Left ventricle myocardium inferior (tissue), 1 donor: ENCODE measurements at places on chromosomes 12 and 14.

- no peak for DNase-seq
These were observed 26.2 kb downstream of the NID2 start for GRCh38 chr14:52042371-52043289.

GRCh38 chr14:96001866-96002497 lies 37.2 kb upstream of the C14orf132 start:
- no peak for DNase-seq

DNA sequence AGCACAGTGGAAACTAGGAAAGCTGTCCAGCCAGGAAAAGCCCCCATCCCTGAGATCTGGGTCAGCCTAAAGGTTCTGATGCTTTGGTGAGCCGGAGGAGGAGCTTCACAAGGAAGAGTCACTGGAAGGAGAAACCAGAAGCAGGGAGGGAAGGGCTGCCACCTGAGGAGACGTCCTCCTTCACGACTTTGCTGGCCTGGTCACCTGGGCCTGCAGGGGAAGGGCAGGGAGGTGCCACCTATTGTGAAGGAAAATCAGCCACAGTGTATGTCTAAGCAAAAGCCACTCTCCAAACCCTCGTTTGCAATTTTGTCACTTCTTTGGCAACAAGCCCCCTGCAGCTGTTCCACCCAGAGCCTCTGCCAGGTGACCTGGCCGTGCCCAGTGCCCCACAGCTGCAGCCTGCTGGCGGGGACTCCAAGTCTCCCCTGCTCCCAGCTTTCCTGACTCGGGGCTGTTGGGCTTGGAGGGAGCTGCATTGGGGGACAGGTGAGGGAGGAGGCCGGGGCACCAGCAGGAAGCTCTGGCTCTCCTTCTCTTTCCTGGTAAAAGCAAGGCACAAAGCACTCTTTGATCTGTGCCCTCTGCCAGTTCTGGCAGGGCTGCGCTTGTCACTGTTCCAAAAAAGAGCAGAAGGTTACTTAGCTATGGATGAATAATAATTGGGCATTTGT lies 120.9 kb upstream of the BCL2L14 start:
- DNase-seq, result no peak

- no peak for DNase-seq
These were observed 28.2 kb upstream of the BCL11B start for GRCh38 chr14:99300190-99300589.

DNA sequence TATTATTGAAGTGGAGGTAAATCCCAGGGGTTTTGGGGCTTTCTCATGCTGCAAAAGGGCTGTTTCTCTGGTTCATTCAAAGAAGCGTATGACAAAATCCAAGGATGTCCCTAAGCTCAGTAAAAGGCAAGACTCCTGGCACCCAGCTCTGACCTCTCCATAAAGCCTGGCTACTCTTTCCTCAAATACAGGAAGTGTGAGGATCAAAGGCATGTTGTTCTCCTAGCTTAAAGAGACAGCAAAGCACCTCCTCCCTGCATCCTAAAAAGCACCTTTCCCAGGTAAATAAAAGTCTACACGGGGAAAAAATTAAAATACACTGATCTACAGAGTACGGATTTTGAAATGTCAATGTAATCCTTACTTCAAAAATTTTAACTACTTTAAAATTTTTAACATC lies 118.6 kb downstream of the LMNTD1 start:
- no peak for DNase-seq

DNA sequence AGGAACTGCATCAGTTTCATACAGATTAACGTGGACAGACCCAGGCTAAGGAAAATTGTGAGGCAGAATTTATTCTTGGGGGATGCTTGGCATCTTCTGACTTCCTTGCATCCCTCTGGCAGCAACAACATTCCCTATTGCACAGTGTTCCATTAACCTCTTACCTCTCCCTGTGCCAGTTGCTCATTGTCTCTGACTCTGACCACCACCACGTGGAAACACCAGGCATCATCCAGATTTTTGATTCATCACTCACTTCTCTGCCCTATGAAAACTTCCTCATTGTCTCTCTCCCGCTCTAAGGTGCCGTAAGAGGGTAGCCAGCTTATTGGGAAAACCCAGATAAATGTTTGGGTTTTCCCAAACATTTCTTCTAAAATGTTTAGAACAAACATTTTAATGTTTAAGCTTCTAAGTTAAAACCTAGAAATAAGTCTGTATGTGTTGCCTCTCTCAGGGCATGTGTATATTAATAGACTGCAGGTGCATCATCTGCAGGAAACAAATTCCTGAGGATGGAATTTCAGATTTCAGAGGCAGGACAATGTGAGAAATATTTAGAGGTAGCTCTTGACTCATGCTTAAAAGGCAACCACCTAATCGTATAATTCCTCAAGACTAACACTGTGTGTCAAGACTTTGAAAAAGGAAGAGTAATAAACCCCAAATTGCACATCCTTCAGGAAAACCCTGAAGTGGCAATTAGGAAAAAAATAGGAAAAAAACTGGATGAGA lies 64.5 kb upstream of the SLC35F4 start:
- no peak for DNase-seq

DNA sequence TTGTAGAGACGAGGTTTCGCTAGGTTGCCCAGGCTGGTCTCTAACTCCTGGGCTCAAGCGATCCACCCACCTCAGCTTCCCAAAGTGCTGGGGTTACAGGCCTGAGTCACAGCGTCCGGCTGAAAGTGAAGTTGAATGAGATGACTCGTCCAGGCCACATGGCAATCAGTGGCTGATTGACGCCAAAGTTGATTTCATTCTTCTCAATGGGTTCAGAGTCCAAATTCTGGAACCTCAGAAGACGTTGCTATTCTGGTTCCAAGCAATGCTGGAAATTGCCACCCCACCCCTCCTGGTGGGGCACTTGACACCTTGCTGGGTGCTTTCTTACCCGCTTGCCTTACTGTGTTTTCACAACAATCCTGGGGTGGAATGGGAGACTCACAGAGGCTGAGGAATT lies 14.9 kb downstream of the ABCB9 start:
- DNase-seq, result no peak
